Gastroesophageal sphincter (tissue), 4 donors: ENCODE measurements at places on chromosomes 2 and 18.

GRCh38 chr2:215749092-215749957, 264.0 kb downstream of the MREG start:
- peak; percentile 75 for ATAC-seq

GRCh38 chr2:30404319-30405259, 42.5 kb upstream of the LCLAT1 start:
- ATAC-seq = no peak

DNA sequence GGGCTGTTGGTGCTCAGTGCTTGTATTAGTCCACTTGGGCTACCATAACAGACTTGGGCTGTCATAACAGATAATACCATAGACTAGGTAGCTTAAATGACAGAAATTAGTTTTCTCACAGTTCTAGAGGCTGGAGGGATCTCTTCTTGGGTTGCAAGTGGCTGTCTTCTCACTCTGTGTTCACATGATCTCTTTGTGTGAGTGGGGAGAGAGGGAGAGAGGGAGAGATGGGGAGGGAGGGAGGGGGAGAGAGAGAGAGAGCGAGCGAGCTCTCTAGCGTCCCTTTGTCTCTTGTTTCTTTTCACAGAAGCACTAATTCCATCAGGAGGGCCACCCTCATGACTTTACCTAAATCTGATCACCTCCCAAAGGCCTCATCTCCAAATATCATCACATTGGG, 4.5 kb upstream of the XRCC5 start:
- no peak for ATAC-seq

GRCh38 chr2:201972621-201973255, 60.9 kb upstream of the FZD7 start:
- ATAC-seq = no peak

- no peak for ATAC-seq
These were observed 56.9 kb downstream of the LPIN2 start for GRCh38 chr18:2956056-2956455.

DNA sequence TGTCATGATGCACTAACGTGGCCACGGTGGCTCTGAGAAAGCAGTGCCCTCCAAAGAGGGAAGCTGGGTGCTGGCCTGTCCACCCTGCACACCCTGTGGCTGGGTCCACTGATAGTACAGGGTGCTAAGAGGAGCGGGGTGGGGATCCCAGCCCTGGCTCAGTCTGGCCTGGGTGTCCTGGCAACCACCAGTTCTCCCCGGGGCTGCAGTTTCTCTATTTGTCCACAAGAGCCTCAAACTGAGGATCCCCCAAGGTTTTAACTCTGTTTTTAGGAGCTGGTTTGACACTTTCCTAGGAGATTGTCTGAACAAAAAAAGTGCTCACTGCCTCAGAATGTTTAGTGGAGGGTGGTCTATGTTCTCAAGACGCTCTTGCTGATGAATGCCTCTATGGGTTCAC, 29.0 kb downstream of the EDAR start:
- ATAC-seq = no peak

GRCh38 chr2:162327806-162328205, 9.3 kb upstream of the IFIH1 start:
- ATAC-seq = no peak

DNA sequence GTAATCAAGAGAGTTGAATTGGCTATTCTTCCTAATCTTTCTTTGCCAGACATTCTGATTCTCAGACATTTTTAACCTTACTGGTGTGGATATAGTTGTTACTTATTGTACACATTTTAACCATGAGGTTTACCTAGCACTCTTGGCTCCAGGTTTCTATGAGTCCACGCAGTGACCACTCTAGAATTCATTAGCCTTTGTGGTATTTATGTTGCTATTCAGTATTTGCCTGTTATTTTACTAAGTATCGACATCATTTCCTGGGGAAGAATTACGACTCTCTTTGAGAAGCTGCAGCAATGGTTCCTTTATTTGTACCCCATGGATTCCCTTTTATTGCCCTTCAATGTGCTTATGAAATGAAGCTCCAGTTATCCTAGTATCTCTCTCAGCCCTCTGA, 120.7 kb downstream of the RDH14 start:
- no peak for ATAC-seq

DNA sequence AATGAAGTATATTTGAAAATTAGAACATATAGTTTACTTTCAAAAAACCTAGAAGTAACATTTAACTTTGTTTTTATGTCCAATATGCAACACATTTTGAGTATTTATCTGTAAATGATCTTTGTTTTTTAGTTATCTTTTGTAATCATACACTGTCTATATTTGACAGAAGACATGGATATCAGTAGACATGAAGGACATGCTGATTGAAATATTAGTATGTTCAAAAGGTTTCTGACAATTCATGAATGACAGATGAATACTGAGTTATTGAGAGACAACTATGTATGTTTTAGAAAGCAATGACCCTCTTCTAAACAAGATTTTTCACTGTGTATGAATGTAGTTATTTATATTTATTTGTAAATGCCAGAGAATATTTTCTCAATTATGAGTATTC, 215.6 kb upstream of the TMEFF2 start:
- ATAC-seq = no peak

DNA sequence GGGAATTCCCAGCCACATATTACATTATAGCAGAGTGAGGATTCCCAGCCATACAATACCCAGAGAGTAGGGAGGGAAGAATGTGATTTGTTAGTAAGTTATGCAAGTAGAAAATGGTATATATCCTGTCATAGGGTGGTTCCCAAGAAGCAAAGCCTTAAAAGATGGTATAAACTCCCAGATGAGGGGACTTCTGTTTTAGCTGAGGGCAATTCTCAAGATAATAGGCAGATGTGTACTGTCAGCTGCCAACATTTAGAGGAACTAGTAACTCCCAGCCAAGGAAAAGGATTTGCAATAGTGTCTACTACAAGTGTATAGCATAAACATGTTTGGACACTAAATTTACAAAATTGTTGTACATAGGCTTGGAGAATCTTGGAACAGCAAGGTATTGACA, 86.5 kb downstream of the XDH start:
- ATAC-seq = no peak

DNA sequence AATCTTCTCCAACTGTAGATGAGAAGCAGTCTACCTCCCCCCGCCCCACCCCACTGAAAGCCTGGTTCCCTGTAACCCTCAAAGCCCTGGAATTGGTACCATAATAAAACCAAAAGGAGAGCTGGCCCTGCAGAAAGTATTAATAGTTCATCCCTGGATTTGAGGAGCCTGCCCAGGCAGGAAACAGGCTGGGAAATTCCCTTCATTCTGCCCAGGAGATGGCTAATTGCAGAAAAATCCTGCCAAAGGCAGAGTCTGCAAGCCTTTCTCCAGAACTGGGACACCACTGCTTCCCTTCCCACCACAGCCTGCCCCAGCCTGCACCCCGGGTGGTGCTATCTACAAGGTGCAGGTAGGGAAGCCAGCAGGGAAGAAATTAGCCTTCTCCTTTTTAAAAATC, 16.3 kb downstream of the GKN2 start:
- ATAC-seq = no peak

- ATAC-seq = no peak
These were observed 6.6 kb upstream of the STK11IP start for GRCh38 chr2:219591091-219591490.

- ATAC-seq = no peak
These were observed 79.3 kb downstream of the SDC1 start for GRCh38 chr2:20145497-20146193.

GRCh38 chr2:152407204-152407721, 72.3 kb downstream of the FMNL2 start:
- ATAC-seq = no peak

DNA sequence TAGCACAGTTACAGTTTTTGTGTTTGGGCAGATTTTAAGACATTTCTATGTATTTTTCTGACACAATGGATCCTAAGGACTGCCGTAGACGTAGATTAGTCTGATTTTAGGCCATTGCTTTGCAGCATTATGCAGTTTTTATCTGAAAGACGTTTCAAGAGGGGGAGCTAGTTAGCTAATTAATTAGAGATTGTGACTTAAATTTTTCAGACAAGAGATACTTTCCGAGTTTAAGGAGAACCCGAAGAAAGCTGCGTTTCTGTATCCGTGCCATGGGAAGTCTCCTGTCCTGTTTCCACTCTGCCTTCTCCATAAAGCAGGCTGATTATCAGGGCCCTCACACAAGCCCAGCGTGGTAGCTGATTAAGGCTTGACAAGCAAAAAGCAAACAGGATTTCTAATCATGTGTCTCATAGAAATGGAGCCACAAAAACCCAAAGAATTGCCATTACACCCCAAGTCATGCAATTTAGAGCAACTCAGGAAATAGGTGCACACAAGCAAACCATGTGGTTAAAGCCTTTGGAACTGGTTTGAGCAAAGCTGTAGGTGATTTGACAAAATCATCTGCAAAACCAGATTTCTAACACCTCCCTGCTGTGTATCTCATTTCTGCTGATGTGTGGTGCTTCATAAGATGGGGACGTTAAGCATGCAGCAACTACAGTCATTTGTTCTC, 808.1 kb downstream of the RNF144A start:
- no peak for ATAC-seq

- no peak for ATAC-seq
These were observed 82.7 kb downstream of the LONRF2 start for GRCh38 chr2:100239486-100240210.

- ATAC-seq = peak; percentile 69
These were observed 16.7 kb upstream of the STAT1 start for GRCh38 chr2:191030521-191031154.
